ENCODE measurements at places on chromosomes 11 and 22.

DNA sequence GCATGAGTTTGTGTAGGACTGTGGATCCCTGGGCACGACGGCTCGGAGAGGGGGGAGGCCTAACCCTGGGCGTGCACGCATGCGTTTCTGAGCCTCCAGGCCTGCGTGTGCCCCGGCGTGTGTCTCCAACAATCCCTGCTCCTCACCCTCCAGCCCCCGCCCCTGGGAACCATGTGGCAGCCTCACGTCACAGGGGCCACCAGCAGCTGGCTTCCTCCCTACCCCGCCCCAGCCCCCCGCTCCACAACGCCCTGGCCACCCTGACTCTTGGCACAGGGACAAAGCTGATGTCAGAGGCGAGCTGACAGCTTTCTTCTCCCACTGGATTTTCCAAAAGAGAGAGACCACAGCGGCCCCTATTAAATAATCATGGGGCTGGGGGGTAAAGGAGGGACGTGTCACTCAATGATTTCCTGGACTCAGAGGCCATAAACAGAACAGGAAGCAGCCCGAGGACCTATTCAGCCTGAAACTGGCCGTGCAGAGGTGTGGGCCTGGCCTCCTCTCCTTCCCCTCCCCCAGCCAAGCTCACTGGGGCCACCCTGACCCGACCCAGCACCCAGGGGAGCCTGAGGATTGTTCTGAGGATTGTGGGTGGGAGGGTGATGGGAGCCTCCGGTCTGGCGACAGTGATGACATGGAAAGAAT lies 6.8 kb upstream of the LIF start:
- DNase-seq = no peak

GRCh38 chr11:23569134-23569533 lies 708.9 kb upstream of the CCDC179 start:
- DNase-seq = no peak

DNA sequence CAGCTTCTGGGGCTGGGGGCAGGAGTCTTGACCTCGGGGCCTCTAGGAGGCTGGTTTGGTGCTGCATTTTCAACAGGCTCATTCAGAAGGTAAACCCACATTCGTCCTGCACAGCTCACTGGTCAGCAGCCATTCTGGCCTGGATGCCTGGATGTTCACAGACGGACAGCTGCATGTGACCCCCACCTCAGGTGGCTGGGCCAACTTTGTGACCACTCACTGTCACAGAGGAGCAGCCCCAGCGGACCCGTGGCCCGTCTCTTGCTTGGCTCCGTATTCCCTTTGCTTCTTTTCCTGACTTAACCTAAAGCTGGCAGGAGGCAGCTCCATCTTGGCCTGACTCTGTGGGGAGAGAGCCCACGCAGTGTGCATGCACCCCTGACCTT lies 8.2 kb downstream of the DGCR8 start:
- no peak for DNase-seq

GRCh38 chr11:3042496-3043314 lies 14.5 kb downstream of the CARS1 start:
- no peak for DNase-seq

DNA sequence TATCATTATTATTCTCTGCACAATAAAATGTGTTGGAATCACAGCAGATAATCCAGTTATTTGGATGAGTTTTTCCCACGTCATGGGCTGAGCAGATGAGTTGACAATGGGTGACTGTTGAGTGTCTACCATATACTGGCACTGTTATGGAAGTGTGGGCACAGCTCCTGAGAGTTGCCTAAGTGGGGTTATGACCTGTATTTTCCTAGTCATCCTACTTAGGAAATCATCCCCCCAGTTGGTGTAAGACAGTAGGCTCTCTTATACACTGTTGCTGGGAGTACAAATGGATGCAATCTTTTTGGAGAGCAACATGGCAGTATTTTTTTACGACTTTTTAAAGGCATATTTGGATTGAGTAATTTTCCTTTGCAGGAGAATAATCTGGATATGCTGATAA lies 66.4 kb downstream of the TRAF6 start:
- DNase-seq = no peak

- no peak for DNase-seq
These were observed 1070.3 kb downstream of the JRKL start for GRCh38 chr11:97460091-97460490.

DNA sequence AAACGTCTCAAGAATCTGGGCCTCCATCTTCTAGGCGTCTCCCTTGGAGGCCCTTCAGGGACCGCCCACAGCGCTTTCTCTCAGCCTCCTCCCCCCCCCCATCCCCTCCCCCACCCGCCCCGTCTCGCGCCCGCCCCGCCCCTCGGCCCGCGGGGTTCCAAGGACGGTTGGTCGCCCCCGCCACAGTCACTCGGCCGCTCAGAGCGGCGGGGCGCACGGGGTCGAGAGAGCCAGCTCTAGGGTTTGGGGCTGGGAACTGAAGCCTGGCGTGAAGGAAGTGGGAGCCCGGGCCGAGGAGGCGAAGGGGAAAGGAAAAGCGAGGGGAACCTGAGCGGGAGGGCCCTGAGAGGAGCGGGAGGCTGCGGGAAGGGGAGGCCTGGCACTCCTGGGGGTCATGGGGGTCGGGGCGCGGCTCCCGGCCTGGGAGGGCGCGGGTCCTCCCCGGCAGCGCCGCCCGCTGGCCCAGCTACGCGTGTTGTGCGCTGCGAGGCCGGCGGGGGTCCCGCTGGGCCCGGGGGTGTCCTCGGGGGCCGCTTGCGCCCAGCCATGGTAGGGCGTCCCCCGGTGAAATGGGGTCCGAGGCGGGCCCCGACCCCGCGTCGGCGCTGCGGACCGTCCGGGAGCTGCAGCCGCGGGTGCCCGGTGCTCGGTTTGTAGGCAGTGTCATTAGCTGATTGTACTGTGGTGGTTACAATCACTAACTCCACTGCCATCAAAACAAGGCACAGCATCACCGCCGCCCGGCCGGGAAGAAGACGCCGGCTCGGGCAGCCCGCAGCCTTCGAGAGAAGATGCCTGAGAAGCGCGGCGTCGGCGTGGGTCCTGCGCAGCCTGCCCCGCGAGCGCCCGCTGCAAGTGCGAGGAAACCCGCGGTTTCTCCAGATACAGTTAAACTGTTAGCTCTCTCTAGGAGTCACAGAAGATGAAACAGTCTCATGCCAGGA lies at the start of gene BTG4:
BTG4 (minus strand) TSS at position 91 of the 944 bp plus-strand sequence. CDS start 13,610 bp downstream, outside the sequence.
- DNase-seq = no peak

DNA sequence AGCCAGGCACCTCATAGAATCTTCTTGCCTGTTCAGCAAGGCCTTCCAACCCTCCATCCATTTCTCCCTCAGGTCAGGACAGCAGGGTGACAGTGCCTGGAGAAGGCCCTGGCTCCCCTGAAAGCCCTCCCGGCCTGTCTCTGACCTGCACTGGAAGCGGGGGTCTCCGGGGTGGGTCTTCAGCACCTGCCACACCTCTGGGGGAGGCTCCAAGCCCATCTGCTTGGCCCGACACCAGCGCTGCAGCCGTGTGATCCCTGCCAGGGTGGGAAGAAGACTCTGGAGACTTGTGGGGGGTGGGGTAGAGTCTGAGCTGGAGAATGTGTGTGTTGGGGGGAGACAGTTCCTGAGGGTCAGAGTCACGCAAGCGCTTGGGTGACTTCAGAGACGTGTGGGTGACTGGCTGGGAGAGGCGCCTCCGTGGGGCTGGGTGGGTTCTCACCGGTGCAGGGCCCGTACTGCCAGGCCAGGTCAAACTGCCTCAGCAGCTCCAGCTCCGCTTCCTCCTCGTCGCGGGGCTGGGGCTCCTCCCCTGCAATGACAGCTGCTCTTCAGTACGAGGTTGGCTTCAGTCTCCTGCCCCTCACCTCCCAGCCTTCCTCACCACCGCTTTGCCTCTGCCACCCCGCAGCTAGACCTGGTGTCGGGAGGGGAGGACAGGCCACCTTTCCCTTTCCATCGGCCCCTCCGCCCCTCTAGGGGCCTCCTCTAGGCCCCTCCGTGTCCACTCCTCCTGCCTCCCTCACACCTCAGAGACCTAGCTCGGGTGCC lies 615 bp downstream of the POLD4 start:
- DNase-seq = no peak

DNA sequence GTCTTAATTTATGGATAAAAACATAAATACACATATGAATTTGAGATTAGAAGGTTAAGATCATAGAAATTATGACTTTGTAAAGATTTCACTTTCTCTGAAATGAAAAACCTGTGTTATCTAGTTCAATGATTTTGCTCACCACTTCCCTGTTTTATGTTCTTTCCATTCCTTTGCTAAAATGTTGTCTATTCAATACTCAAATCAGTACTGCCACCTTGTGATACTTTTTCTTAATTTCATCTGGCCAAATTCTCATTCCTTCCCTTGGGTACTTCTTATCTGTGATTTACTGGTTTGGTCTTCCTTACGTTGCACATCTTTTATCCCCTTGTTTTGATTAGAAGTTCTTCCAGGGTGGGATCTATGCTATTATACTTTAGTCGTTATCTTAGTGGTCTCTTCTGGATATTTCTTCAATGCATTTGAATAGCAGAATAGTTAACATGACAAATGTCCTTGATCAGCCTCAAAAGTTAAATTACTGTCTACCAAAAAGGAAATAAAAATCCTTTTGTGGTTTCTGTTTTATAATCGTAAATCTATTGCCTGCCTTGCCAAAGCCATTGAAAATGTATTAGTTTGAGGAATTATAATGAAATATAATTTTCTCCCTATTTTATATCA lies 197.0 kb downstream of the PGR start:
- no peak for DNase-seq

DNA sequence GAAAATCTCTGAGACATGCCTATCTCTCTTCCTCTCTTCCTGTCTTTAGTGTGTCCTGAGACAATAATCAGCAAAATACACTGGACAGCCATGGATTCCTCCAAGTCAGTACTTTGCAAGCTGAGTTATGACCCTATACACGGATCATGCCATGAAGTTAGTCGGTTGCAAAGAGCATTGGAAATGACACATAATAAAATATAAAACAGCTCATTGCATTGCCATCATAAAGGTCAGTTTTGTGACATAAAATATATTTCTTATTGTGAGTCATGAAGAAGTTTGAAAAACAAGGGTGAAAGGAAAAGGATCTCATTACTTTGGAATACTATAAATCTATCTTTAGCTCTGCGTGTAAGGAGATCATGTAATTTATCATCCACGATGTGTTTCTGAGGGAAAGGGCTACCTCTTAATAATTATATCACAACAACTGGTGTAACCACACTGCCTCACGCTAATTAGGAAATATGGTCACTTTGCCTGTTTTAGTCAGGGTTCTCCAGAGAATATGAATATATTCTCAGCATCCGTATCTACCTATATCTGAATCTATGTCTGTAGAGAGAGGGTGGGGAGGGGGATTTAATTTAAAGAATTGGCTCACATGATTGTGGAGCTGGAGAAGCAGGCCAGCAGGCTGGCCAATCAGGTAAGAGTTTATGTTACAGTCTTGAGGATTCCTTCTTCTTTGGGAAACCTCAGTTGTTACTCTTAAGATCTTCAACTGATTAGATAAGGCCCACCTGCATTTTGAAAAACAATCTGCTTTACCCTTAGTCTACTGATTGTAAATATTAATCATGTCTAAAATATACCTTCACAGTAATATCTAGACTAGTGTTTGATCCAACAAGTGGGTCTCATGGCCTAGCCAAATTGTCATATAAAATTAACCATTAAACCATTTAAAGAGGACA lies 198.8 kb downstream of the FAT3 start:
- no peak for DNase-seq

- DNase-seq = no peak
These were observed 35.9 kb upstream of the HORMAD2 start for GRCh38 chr22:30044369-30044768.

- no peak for DNase-seq
These were observed 13.5 kb downstream of the NCF4 start for GRCh38 chr22:36874309-36874696.

GRCh38 chr22:18024276-18024939 lies at the start of gene MICAL3:
Gene MICAL3, minus strand, starts transcription at chr22:18024561. Its CDS starts 117,749 bp downstream, at chr22:17906812.
- DNase-seq = no peak

DNA sequence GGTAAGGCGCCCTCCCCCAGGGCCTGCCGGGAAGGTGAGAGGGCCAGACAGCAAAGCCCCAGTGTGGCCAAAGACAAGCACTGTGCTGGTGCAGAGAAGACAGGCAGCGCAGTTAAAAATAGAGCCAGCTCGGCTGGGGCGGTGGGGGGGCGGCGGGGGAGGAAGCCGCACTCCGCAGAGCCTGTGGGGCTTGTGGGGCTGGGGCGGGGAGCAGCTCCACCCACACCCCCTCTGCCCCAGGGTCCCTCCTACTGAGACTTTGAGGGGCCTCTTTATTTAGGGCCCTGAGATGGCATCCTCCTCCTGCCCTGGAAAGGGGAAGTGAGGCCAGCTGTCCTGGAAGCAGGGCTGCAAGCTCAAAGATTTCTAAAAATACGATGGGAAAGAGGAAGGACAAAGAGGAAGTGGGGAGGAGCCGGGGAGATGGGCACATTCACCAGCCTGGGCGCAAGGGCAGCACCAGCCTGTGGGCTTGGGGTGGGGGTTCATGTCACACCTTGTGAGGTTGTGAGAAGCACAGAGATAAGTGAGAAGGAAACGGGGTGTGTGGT lies 2.6 kb downstream of the CYTH4 start:
- DNase-seq = no peak

GRCh38 chr22:35597692-35598395 lies 19.3 kb downstream of the MB start:
- DNase-seq = no peak

- DNase-seq = no peak
These were observed 5.3 kb downstream of the ADA2 start for GRCh38 chr22:17213976-17214375.

DNA sequence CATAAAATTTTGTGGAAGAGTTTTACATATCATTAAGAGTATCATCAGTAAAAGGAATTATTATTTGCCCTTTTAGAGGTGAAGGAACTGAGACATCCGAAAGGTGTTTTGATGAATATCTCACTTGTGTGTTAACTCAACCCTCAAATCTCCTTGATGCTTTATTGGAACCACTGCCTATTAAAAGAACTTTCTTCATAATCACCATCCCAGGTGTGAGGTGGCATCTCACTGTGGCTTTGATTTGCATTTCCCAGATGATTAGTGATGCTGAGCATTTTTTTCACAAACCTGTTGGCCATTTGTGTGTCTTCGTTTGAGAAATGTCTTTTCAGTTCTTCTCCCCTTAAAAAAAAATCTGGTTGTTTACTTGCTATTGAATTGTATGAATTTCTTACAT lies 134.0 kb upstream of the SYN3 start:
- DNase-seq = no peak

GRCh38 chr11:98772893-98773292 lies 247.9 kb upstream of the CNTN5 start:
- DNase-seq = no peak

DNA sequence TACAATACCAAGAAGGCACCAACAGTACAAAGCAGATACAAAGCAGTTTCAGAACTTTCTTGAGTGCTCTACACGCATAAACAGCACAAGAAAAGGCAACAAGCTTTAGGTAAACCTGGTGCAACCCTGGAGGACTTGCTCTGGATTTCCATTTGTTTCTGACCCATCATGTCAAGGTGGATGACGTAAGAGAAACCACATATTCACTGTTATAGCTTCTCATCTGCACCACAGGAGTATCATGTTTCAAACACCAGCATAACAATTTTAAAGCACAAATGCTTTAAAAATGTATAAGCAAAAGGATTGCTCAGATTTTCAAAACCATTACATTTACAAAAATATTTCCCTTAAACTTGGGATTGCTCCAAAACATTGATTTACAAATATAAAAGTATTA lies 25.0 kb upstream of the YPEL1 start:
- DNase-seq = no peak

GRCh38 chr11:40235841-40236240 lies 1223.6 kb downstream of the LRRC4C start:
- no peak for DNase-seq

GRCh38 chr11:93765551-93765950 lies 18.5 kb upstream of the MED17 start:
- DNase-seq = no peak

GRCh38 chr11:66391322-66391721 lies 19.8 kb upstream of the SLC29A2 start:
- DNase-seq = no peak

Measured in esophagus squamous epithelium (tissue), 5 donors.